ENCODE measurements at places on chromosomes 7 and 10.
A peak's percentile ranks its signal among the peaks of the same experiment; 100 is the strongest.

DNA sequence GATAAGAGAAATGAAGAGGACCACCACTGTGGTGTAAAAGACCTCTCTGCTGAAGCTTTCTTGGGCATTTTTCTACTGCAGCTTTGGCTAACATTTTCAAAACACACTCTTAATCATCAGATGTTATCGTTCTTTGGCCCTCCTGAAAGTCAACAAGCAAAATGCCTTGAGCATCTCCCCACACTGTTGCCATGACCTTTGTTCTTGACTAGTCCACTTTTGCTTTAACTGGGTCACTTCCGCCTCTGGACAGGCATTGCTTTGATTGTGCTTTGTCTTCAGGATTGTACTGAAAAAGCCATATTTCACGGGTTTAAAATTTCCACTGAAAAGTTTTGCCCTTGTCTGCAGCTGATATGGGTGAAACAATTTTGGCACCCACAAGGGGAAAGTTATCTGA, 107.8 kb upstream of the CXCL12 start:
- no peak for DNase-seq

DNA sequence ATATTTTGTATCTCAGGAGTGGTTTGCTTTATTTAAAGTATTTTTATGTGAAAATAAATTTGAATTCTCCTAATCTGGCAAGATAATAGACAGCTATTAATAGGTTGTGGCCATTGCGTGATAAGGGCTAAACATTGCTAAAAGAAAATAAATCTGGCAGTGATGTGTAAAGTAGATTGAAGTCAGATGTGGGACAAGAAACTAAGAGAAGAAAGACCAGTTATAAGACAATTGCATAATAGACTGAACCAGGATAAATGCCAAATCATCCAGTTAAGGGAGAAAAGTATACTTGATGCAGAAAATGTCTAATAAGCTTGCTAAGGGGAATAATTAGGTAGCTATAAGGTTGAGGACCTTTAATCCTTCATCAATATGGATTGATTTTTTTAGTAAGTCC, 197.5 kb upstream of the CSTF2T start:
- no peak for DNase-seq

DNA sequence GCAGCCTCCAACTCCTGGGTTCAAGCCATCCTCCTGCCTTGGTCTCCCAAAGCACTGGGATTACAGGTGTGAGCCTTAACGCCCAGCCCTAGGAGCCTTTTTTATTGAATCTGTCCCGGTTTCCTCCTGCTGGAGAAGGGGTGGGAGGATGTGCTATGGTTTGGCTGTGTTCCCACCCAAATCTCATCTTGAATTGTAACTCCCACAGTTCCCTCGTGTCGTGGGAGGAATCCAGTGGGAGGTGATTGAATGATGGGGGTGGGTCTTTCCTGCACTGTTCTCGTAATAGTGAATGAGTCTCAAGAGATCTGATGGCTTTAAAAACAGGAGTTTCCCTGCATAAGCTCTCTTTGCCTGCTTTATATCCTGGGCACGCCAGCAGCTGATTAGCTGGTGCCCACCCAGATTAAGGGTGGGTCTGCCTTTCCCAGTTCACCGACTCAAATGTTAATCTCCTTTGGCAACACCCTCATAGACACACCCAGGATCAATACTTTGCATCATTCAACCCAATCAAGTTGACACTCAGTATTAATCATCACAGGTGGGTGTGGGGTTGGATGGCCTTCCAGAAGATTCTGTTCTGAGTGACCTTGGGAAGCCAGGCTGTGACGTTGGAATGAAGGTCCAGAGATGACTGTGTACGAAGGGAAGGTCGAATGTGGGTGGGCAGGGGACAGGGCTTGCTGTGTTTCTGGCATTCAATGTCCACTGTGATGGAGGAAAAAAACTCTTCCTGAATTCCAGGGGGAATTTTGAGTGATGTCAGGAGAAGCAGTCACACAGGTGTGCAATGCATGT, 33.8 kb upstream of the CUX1 start:
- DNase-seq: no peak

DNA sequence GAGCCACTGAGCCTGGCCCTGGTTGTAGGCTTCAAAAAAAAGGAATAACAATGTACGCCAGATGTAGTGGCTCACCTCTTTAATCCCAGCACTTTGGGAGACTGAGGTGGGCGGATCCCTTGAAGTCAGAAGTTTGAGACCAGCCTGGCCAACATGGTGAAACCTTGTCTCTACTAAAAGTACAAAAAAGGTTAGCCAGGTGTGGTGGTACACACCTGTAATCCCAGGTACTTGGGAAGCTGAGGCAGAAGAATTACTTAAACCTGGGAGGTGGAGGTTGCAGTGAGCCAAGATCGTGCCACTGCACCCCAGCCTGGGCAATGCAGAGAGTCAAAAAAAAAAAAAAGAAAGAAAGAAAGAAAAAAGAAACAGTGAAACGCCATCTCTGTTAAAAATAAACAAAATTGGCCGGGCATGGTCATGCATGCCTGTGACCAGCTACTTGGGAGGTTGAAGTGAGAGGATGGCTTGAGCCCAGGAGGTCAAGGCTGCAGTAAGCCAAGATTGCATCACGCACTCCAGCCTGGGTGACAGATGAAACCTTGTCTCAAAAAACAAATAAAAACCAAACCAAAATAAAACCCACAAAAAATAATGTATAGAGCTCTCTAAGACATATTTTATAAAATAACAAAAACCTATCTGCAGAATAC, 4.7 kb upstream of the KLHDC10 start:
- DNase-seq: no peak

DNA sequence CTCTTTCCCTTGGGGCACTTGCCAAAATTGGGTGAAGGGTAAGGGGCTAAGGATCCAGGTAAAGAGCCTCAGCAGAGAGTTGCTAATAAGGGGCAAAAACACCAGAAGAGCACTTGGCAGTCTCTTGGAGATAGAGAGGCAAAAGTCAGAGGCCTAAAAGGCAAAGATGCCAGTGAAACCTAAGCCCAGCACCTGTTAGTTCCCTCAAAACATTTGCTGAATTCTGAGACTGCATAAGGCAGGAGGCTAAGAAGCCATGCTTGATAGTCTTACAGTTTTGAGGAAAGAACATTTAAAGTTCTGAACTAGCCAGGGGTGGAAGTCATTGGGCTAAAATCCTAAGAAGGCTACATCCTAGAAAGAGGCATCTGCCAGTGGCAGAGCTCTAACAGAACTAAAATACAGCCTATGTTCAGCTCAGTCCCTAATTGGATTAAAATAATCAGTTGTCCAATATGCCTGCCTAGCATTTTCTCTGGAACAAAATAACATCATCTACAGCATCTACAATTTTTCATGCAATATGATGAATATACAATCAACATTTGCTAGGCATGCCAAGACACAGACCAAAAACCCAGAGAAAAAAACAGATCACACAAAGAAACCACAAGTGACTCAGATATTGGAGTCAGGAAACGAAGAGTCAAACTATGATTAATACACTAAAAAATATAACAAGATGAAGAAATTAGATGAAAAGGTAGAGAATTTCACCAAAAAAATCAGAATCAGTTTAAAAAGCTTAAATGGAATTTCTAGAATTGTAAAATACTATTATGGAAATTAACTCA, 7.7 kb downstream of the HTR7 start:
- DNase-seq: no peak

DNA sequence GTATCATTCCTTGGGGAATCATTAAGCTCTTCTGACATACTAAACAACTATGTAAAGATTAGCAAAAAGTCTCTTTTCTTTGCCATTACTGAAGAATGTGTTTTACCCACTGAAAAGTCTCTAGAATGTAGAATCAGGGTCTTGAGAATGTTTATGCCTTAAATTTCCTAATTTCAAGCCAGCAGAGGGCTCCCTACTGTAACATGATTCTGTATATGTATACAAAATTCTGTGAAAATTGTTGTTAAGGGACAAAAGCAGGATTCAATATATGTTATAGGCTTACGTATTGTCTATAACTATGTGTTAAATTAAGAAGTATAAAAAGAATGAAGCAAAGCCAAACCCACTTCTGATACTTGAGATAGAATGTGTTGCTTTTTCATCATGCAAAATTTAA, 296.9 kb upstream of the DGKB start:
- no peak for DNase-seq

DNA sequence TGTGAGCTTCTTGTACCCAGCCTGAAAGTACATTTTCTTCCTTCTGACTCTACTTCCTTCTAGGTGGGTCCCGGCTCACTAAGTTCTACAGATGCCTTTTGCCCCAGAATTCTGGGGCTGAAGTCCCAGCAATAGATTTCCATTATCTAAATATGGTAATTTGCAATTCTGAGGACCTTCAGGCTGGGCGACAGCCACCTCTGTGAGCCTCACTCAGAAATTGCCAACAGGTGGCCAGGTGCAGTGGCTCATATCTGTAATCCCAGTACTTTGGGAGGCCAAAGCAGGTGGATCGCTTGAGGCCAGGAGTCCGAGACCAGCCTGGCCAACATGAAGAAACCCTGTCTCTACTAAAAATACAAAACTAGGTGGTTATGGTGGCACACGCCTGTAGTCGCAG, 23.7 kb downstream of the CREM start:
- DNase-seq: no peak

- DNase-seq: no peak
Observed at GRCh38 chr7:129557686-129558481, 53.6 kb upstream of the NRF1 start.

DNA sequence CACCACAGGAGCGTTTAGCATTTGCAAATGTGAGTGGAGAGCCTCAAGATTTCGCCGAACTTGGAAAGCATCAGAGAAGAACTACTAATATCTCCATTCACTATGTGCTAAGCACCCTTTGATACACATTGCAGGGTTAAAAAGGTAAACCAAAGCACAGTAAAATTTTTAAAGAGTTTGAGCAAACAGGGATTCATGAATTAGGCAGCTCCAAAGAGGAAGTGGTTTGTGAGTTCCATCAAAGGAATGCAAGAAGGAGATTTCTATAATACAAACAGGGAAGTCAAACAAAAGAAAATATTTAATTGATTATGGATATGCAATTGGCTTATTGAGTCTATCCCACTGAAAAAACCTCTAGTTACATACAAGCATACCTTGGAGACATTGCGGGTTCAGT, 81.1 kb upstream of the TMEM72 start:
- DNase-seq: no peak

GRCh38 chr10:108051218-108051617, 886.7 kb upstream of the SORCS1 start:
- no peak for DNase-seq

- DNase-seq: no peak
Observed at GRCh38 chr10:2985729-2986232, 81.6 kb upstream of the PFKP start.

GRCh38 chr7:88597941-88598425, 161.5 kb upstream of the ZNF804B start:
- no peak for DNase-seq

DNA sequence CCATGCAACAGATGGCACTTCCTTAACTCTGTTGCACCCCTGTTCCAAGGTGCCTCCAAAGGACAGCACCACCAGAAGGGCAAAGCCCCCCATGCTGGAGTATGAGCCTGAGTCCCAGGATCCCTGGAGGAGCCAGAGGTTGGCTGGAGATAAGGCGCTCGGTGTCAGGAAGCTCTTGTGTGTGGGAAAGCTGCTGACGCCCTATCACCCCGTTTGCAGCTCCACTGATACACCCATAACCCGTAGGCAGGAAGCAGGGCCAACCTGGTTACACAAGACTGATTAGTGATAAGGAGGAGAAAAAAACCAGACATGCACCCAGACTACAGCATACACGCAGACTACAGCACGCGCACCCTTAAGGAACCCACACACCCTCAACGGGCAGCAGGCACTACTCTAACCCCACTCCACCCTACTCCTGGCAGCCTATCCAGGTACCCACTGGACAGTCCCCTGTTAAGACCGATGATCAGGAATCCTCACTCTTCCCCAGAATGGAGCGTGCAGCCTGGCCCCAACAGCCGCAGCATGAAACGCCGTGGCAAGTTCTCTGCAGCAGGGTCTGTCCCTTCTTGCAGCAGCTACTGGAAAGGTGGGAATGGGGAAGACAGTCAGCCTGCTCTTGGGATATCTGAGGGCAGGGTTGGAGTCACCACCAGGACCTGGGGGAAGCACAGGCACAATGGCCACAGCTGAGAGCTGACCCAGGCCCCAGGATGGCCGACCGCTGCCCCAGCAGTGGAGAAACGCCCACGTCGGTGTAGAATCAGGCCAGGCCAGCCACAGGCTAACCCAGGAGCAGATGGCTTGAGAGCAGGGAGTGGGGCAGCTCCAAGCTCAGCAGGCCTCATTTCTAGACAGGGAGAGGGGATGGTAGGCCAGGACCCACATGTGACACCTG, 38.3 kb upstream of the TUBB8 start:
- no peak for DNase-seq

DNA sequence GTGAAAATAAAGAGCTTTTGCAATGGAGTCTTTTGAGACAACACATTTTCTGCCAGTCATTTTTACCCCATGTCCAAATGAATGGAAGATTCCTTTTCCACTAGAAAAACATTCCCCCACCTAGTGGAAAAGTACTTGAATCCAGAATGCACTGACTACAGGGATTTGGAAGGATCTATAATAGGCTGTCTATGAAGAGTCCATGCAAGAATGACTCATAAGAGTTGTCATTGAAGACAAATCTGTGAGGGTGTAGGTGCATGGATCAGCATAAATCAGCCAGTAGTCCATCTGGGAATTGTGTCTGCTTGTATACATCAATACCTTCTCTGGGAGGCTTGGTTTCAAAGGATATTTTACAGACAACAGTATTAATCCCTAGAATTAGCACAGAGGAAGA, 32.5 kb upstream of the TRUB1 start:
- DNase-seq: no peak

DNA sequence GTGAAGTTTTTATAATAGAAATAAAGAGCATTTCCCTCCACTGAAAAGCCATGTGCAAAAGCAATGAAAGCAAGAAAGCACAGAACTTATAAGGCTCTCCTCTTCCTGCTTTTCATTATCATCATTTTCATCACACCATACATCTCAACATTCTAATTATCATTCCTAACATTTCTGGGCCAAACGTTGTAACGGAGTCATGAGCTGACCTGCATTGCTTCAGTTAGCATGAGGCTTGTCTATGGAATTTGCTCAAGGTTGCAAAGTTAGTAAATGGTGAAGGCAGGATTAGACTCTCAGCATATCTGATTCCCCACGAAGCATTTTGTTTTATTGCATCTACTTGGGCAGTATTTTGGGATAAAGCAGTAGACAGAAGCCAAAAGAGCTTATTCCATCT, 11.4 kb downstream of the SCIN start:
- DNase-seq: no peak

- no peak for DNase-seq
Observed at GRCh38 chr7:26278770-26279169, 12.9 kb upstream of the SNX10 start.

DNA sequence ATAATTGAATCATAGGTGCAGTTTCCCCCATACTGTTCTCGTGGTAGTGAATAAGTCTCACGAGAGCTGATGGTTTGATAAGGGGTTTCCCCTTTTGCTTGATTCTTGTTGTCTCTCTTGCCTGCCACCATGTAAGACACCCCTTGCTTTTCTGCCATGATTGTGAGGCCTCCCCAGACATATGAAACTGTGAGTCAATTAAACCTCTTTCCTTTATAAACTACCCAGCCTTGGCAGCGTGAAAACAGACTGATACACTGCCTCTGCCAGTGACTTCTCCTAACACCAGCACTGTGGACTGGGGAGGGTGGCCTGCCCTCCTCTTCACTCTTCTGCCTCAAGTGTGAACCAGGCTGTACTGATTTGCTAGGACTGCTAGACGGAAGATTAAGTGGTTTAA, 108.6 kb downstream of the RAB11FIP2 start:
- no peak for DNase-seq

- DNase-seq: peak; percentile 30
Observed at GRCh38 chr7:150685219-150686029, at the start of gene GIMAP2. TSS of gene GIMAP2 (plus strand) at chr7:150685706. CDS start at chr7:150687060, 1,354 bp downstream.
